ENCODE measurements at places on chromosomes 13 and 19.

DNA sequence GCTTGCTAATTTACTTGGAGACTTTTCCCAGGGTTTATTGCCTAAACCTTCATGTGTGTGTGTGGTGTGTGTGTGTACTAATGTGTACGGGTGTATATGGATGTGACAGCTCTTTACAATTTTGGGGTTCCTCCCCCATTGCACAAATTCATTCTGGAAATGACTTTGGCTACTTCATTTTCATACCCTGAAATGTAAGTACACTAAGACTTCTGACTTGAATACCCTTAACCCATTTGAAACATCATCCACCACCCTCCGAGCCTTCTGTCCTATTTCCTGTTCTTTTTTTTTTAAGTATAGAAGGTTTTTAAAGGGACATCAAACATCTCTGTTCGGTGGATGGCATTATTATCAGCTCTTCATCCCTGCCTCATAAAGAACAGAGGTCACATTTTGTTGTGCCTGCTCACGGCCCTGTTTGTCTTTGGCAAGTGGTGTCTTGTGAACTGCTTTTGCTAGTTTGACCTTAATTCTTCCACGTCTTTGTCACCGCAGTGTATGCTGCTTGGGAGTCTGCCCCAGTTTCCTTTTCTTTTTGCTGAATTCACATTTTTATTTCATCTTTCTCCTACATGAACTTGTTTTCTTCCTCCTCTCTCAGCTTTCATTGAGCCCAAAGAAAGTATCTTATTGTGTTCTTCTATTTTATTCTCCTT lies 228.3 kb downstream of the FOXO1 start:
- DNase-seq, result no peak

- DNase-seq, result no peak
Observed at GRCh38 chr19:33233056-33233873, 7.6 kb upstream of the SLC7A10 start.

- peak; percentile 34 for DNase-seq
Observed at GRCh38 chr19:52734331-52734892, 432 bp downstream of the ZNF611 start.

DNA sequence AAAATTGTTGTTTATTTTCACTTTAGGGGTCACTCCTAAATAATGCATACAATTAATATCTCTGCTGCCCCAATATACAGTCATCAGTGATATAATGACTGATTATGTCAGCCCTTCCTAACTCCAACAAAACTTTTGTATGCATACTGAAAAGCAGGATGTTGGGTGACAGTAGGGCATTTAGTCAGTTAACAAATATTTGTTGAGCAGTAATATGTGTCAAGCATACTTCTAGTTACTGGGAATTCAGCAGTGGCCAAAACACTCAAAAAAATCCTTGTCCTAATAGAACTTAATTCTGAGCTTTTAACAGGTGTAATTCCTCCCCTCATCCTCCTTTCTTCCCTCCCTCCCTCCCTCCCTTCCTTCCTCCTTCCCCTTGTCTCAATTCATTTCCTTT lies 560.7 kb upstream of the KLHL1 start:
- no peak for DNase-seq

DNA sequence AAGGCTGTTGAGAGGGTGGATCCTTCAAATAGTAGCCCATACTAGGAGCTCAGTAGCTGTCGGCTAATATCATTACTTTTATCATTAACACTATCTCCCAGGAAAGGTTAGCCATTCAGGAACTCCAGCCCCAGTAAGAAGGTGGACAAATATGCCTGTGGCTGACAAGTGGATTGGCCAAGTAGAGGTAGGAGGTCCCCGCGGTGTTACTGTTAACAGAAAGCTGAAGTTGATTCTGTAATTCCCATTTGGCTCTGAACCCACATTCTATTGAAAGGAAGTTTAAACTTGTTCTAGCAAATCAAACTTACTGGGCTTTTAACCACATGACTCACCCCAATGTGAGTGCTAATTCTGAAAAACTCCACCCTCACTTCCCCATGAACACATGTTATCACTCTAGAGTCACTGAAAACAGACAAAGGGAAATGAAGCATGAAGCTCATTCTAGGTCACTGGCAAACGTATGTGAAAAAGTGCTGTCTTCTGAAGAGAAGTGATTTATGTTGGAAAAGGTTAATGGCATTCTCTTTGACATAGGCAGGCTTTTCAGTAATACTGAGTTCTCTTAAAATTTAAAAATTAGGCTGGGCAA lies 273.5 kb downstream of the FGF14 start:
- no peak for DNase-seq

- no peak for DNase-seq
Observed at GRCh38 chr13:85995788-85996418, 196.7 kb upstream of the SLITRK6 start.

DNA sequence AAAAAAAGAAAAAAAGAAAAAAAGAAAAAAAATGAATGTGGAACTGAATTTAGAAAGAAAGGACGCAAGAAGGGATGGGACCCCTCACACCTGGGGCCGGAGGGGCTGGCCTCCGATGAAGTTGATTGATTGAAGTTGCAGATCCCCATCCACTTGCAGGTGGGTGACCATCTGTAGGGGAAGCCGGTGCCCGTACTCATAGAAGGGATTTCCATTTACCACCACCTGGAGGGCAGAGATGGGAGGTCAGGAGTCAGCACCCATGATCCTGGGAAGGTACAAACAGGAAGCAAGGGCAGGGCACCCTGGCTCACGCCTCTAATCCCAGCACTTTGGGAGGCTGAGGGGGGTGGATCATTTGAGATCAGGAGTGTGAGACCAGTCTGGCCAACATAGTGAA lies 6.4 kb downstream of the LGALS4 start:
- DNase-seq, result no peak

DNA sequence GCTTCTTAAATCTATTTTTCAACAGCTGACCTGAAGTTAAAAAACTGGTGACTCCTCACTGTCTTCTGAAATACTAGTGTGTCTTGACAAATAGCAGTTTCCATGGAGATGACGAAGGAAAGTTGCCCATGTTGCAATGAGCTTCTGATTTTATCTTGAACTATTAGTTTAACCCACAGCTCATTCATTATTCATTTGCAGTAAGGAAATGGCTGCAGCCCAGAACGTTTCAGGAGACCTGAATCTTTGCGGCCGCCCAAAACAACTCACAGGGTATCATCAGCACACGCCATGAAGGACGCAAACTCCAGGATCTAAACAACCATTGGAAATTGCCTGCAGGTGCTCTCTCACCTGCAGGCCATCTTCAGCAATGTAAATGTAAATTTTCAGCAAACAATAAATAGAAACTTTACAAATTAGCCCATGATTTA lies 142.5 kb downstream of the DCLK1 start:
- no peak for DNase-seq

DNA sequence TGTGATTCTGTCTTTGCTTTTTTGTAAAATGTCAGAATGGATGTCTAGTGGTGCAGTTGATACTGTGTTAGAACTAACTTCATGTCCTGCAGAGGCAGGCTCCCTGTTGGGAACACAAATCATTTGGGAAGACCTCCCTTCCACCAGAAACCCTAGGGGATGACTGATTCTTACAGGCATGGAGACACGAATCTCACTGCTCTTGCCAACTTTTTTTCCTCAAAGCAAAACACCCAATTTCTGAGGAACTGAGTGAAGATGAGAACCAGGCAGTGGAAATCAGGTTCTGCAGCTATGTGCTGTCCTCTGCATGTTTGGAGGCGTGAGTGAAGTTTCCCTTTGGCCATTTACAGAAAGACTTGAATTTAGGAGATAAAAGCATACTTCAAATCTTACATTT lies 87.5 kb upstream of the CSNK1A1L start:
- DNase-seq, result no peak

- DNase-seq, result peak; percentile 32
Observed at GRCh38 chr13:99265821-99266426, 7.7 kb upstream of the GPR18 start.

DNA sequence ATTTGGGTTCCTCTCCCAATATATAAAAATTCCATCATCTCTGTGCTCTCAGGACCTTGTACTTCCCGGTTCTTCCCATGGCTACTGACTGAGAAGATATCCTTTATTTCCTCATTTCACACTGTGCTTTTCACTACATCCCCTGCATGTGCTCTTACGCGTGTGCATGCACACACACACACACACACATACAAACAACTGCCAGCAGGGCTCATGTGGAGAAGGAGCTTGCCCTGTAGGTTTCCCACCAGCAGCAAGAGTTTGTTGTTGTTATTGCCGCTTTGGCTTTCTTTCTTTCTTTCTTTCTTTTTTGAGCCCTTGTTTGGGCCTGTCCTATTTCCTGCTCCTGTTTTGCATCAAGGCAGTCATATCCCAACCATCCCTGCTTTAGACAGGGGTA lies 43.6 kb downstream of the TEX26 start:
- DNase-seq, result no peak

DNA sequence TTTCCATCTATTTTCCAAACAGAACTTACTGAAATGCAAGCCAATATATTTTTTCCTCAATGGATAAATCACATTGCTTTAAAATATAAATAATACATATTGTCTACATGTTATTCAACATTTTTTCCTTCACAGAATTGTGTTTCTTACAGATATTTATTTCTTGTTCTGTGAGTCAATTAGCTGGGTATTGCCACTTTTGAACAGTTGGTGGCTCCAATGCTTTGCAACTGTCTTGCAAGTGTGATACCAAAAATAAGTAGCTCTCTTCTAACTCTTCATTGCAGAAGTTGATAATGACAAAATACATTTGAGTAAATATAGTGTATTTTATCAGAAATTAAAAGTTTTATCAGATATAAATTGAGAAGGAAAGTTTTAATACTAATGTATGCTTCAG lies 17.1 kb upstream of the GPC5 start:
- no peak for DNase-seq

- DNase-seq, result no peak
Observed at GRCh38 chr19:49924004-49924880, 4.8 kb upstream of the ATF5 start.

GRCh38 chr13:106471957-106472543 lies 63.4 kb downstream of the EFNB2 start:
- peak; percentile 85 for DNase-seq

- DNase-seq, result no peak
Observed at GRCh38 chr13:28246891-28247290, 108.5 kb downstream of the PAN3 start.

- no peak for DNase-seq
Observed at GRCh38 chr13:111387026-111387871, 66.8 kb downstream of the TEX29 start.

- peak; percentile 41 for DNase-seq
Observed at GRCh38 chr13:97359181-97360057, 74.5 kb upstream of the RAP2A start.

DNA sequence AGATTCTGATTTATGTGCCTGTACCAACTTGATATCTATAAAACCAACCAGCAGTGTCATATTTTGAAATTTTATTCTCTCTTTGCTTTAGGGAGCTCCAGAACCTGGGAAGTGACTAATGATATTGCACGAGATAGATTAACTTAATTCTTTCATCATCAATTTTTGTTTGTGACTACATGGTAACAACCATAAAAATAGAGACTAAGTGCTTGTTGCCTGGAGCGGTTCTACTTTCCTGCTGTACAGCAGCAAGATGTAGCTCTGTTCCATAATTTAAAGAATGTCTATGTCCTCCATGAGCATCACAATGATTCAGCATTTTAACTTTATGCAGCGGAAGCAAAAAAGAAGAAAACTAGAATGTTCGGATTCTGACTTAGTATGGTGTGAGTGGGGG lies 275.6 kb downstream of the KLF5 start:
- DNase-seq, result no peak

- DNase-seq, result peak; percentile 81
Observed at GRCh38 chr19:55209693-55210472, 582 bp upstream of the PTPRH start.

DNA sequence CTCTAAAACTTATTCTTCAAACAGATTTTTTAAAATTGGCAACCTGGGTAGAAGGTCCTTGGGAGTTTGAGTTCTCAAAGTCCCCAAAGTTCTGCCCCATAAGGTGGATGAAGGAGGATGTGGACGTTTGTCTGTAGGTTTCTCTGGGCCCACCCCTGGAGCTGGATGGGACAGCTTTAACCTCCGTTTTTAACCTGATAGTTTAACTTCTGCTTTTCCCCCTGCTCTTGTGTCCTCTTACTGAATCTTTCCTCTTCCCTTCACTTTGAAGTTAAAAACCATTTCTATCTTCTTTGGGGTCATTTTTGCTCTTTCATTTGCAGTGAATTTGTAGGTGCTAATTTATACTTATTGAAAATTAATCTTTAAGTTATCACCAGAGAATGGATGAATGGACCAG lies 79.1 kb downstream of the ESD start:
- DNase-seq, result no peak

- no peak for DNase-seq
Observed at GRCh38 chr19:58354478-58355030, 1.3 kb upstream of the A1BG start.

- peak; percentile 45 for DNase-seq
Observed at GRCh38 chr19:15869109-15869555, 28.7 kb downstream of the CYP4F2 start.

DNA sequence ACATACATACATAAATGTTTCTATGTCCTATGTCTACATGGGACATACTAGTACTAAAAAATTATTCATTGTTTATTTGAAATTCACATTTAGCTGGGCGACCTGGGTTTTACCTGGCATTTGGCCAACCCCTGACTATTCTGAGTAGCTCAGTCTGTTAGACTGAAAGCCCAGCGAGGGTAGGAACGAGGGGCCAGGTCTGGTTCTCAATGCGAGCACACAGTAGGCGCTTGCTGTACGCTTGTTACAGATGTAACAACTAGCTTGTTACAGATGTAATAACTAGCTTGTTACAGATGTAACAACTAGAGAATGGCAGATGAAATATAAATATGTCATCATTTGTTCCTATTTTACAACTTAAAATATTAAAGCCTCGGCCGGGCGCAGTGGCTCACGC lies 920 bp upstream of the ANO8 start:
- DNase-seq, result no peak

DNA sequence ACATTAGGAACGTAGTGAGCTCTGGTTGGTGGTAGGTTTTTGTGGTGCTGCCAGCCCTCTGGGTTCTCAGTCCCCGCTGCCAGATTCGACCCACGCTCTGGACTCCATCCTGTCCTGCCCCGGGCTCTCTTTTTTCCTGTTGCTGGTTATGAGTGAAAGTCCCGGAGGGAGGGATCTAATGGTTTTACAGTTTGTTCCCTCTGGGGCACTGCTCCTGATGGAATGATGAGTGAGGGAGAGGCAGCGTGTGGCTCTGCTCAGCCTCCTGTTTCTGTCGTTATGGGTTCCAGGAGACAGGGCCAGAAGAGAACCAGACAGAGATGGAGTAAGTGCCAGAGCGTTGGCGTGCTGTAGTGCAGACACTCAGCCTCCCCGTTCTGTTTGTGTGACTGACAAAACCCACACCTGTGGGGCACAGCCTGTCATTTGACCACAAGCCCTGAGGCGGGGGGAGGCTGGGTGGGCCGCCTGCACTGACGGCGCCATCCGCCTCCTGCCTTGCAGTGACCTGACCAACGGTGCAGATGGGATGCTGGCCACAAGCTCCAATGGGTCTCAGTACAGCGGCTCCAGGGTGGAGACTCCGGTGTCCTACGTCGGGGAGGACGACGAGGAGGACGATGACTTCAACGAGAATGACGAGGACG lies 18.3 kb downstream of the ATP4B start:
- no peak for DNase-seq

GRCh38 chr13:33639626-33640080 lies 178.3 kb upstream of the RFC3 start:
- no peak for DNase-seq

- no peak for DNase-seq
Observed at GRCh38 chr19:6963937-6964336, 57.3 kb downstream of the MBD3L2B start.

- DNase-seq, result no peak
Observed at GRCh38 chr19:29561601-29562000, 35.8 kb downstream of the VSTM2B start.

GRCh38 chr13:48580185-48580803 lies 47.4 kb upstream of the RCBTB2 start:
- peak; percentile 26 for DNase-seq

GRCh38 chr13:50927701-50928100 lies 18.1 kb downstream of the RNASEH2B start:
- no peak for DNase-seq

Measured in hepatic stellate cell (primary cell).